Renal cortex interstitium (tissue), 15 donors: ENCODE measurements at places on chromosomes 6 and 20. TPM values are rescaled to one million over a fixed set of nuclear protein-coding genes. Genes with fewer than 3 reads are reported as not detected.

MAS1 gene
- 0.03 TPM for polyA plus RNA-seq

LY6G6F gene
- polyA plus RNA-seq = 1.2 TPM

SS18L1 gene
- polyA plus RNA-seq = 19.7 TPM

GRCh38 chr6:41957117-41957516 is 15.5 kb upstream of the CCND3 start:
- DNase-seq = no peak

GRCh38 chr6:79764747-79765146 is 133.6 kb downstream of the SH3BGRL2 start:
- no peak for DNase-seq

- DNase-seq = no peak
Observed at GRCh38 chr6:152225241-152225934, 411.8 kb downstream of the SYNE1 start.

GRCh38 chr6:143361536-143362191 is 88.8 kb downstream of the ADAT2 start:
- DNase-seq = no peak

DNA sequence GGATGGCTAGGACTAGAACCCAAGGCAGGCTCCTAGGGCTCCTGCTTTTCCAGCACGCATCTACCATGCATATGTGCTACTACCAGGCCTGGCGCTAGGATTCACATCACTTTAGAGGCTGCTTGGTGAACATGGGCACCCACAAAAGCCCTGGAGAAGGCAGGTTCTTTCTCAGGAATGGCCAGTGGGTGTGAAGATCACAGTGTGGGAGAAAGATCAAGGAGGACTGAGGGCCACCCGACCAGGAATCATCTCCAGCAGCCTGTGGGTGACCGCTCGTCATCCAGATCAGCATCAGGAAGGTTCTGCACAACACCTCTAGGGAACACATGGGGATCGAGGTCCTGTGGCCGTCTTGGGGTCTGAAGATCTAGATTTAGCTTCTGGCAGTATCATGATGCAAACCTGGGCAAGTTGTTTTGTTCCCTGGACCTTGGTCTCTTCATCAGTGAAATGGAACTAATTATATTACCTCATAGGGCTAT is 27.3 kb downstream of the SRSF3 start:
- DNase-seq = no peak

DNA sequence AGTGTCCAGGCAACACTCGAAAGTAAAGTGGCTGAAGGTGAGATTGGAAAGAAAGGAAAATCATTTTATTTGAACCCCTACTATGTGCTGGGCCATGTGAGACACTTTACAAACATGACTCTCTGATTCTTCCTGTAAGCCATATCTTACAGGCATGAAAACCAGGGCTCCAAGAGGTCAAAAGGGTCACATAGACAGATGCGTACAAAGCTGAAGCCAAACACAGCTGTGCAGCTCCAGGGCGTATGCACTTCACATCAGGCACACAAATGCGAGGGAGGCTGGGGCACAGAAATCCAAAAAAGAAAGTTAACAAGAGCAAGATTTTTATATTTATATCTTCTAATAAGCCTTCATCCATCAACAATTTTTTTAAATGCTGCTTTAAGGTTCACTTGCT is 176.5 kb downstream of the PHACTR1 start:
- DNase-seq = no peak

- DNase-seq = no peak
Observed at GRCh38 chr20:17128206-17128605, 98.6 kb upstream of the PCSK2 start.

GRCh38 chr6:134235937-134236751 is 81.8 kb downstream of the SGK1 start:
- DNase-seq = no peak

- DNase-seq = no peak
Observed at GRCh38 chr6:42443312-42444060, 8.2 kb downstream of the TRERF1 start.

GRCh38 chr6:34022250-34022872 is 123.5 kb downstream of the GRM4 start:
- no peak for DNase-seq

DNA sequence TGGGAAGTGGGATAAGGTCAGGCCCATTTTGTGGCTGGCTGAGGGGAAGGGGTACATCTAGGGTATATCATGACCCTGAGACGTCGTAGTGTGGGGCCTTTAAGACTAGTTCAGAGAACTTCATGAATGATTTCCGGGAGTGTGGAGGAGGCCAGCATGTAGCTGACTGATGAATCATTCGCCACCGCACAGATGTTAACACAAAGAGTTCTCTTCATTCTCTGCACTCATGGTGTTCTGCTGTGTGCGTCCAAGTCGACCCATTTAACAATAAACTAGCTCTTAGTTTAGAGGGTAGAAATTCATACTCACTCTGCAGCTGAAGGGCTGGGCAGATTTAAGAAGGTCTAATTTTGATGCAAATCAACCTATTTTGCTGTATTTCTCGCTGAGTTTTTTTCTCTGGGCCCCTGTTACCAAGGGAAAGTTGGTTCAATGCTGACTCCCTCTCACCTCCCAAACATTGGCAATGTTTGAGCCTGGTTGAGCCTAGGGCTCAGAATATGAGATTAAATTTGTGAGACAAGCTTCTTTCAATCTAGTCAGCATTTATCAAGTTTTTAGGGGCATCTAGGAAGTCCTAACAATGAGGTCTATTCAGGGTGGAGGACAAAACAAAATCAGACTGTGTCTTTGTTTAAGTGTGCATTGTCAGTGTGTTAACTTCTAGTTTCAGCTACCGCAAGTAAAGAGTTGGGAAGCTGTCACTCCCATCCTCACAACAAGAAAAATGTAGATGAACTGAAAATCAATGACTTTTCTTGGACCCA is 106.8 kb upstream of the CBLN4 start:
- DNase-seq = no peak
